ENCODE measurements at places on chromosomes 3 and 15.

- DNase-seq = no peak
Measured at GRCh38 chr3:25460751-25461150, 32.7 kb downstream of the RARB start.

- DNase-seq = no peak
Measured at GRCh38 chr3:159829056-159829455, 159.6 kb upstream of the IL12A start.

DNA sequence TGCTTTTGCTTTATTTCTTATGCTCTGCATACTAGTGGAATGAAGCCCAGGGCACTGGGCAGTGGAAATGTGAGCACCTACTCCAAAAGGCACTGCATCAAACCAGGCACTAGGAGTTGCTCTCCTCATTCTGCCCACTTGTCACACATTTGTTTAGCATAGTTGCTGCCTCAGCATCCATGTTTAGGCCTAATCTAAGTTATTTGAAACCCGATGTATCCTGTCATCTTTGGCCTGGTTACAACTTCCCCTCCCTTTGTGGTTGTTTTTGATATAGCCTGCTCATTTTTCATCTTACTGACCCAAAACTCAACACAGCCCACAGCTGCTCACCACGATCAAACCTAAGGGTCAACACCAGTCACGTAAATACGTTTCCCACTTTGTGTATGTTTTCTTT is 82.2 kb upstream of the SELENOK start:
- DNase-seq = no peak

DNA sequence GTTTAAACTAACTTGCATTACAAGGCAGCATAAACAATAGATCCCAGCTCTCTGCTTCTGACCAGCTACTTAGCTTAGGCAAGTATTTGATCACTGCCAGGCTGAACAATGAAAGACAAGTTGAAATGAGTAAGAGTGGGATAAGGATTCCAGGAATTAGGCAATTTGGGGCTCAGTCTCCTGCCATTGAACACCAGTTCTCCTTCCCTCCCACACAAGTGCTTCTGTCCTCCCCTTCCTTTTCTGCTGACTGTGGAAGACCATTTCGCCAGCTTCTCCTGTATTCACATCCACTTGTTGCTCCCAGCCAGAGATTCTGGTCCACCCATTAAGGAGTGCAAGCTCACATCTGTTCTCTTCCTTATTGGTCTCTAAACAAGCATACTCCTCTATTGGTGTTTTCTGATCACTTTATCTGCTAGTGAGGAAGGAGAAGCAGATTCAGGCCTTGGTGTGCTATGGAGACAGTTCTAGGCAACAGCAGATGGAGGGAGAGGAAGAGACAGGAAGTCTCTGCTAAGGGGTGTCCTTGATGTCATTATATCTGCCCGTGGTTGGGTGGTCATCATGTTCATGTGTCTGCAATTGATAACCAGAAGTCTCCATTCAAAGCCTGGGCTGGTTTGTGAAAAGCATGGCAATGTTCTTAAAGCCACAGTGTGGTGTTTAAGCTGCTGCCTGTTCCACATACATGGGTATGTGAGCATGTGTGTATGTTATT is 121.5 kb downstream of the PLCL2 start:
- no peak for DNase-seq

DNA sequence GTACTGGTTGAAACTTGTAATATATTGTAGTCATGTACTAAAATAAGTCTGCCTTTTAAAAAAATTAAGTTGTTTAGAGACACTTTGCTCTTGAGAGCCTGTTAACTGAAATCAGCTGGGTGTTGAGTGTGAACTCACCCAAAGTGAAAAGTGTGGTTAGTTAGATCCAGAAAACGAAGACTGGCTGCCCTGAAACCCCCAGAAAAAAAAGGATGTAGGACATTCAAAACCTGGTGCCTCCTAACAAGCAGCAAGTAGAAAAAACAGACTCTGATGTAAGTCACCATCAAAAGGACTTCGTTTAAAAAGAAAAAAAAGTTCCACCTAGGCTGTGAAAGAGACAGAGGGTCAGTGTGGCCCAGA is 40.8 kb downstream of the UMPS start:
- DNase-seq = no peak
